ENCODE measurements at places on chromosomes 5 and 9.

DNA sequence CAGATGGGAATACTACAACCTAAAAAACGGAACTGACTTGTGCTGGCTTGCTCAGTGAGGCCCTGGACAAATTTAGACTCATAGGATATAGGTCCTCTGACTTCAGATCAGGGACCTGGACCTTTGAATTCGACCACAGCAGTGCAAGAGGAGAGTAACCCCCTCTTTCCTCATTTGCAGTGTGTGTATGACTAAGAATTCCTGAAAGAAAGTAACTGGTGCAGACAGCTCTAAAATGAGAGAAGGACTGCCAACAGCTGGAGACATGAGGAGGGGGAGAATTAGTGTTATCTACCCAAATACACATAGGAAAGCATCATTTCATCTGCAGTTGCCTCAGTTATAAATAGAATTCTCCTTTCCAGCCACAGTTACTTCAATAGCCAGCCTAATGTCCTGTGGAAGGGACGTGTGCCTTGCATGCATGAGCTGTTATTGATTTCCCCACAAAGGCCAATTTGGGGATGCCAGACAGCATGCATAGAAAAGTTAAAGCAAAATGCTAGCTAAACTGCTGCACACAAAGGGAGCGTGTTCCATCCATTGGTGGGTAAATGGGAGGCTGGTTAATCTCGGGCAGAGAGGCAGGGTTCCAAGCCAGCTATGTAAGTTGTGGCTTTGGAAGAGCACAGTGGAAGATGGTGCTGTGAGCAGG lies 442.7 kb downstream of the CDK5RAP2 start:
- no peak for DNase-seq

- no peak for DNase-seq
Measured at GRCh38 chr9:83372957-83373356, 165.2 kb downstream of the FRMD3 start.

- DNase-seq = no peak
Measured at GRCh38 chr5:125612776-125613175, 810.4 kb upstream of the GRAMD2B start.

DNA sequence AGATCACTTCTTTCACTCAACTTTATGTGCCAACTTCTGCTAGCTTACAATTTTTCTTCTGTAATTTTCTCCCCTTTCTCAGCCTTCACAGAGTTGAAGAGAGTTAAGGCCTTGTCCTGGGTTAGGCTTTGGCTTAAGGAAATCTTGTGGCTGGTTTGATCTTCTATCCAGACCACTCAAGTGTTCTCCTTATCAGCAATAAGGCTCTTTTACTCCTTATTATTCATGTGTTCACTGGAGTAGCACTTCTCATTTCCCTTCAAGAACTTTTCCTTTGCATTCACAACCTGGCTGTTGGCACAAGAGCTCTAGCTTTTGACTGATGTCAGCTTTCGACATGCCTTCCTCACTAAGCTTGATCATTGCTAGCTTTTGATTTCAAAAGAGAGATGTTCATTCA lies 86.9 kb upstream of the ALDH1B1 start:
- no peak for DNase-seq

DNA sequence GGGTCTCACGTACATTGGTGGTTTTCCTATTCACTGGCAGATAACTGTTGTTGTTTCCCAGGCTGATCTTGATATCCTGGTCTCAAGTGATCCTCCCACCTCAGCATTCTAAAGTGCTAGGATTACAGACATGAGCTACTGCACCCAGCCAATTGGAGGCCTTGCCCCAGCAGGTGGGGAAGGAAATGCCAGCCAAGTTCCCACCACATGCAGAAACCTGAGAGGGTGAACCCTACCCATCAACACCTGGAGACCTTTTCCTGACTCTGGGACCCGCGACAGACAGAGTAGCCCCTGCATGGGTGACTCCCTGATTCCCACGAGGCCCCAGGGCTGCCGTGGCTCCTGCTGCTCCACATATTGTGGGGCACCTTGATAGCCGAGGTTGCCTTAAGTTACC lies 107.7 kb downstream of the GDA start:
- DNase-seq = no peak

GRCh38 chr5:95075111-95075510 lies 209.8 kb downstream of the MCTP1 start:
- no peak for DNase-seq

- no peak for DNase-seq
Measured at GRCh38 chr5:88058625-88059024, 210.0 kb downstream of the TMEM161B start.

DNA sequence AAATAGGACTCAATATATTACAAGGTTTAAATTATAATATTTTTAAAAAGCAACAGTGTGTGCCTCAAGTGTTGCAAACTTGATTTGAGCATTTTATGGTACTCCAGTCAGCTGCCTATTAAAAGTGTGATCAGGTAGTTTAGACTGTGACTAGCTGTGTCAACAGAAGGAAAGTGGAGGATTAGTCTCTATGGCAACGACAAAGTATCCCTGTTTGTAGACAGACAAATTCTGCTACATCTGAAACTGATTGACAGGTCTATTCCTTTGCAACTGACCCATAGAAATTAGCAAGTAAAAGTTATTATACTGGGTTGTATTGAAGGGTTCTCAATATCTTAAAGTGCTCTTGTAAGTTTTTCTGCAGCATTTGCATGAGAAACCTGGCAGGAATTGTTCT lies 249.8 kb upstream of the ARRDC3 start:
- DNase-seq = no peak

DNA sequence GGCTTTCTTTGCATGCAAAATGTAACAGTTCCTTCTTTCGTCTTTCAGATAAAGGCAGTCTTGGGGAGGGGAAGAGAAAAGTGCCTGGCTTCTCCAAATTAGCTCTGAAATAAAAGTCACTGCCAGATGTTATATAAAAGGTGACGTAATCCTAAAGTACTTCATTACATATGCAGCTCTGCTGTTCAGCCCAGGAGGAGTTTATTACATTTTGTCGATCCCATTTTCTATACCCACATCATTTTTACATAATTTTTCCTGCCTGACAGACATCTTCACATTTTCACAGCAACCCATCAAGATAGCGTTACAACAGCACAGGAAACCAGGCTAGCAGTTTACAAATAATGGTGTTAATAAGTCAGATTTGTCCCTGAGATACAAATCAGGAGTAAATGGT lies 86.7 kb upstream of the SLC30A5 start:
- no peak for DNase-seq

- no peak for DNase-seq
Measured at GRCh38 chr5:133754575-133755169, 142.3 kb upstream of the FSTL4 start.

DNA sequence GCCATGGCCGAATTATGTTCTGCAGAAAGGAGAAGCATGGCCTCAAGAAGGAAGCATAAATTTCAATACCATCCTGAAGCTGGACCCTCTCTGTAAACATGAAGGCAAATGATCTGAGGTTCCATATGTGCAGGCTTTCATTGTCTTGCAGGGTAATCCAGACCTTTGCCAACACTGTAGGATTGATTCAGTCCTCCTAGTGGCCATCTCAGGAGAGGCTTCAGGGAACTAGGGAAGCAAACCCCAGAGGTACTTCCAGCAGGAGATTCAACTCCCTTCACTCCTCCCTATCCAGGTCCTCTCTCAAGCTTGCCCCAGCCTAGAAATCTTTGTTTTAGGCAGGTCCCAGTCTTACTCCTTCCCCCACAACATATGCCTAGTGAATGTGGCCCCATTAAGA lies 99.3 kb upstream of the HCN1 start:
- DNase-seq = no peak

- no peak for DNase-seq
Measured at GRCh38 chr5:22542340-22542739, 310.8 kb downstream of the CDH12 start.

DNA sequence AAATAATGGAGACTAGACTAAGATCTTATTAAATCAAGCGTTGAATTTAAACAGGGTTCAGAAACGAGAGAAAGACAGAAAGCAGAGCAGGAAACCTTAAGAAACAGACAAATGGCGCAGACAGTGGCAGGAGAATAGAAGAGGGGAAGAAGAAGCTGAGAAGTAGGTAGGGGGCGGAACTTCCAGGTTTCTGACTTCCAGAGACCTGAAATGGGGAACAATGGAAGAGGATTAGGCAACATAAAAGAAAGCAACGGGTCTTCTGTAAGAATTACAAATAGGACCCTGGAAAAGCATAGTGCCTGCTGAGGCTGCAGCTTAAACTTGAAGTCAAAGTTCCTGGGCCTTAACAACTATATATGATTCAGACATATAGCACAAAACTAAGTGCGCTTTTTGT lies 101.7 kb downstream of the BNC2 start:
- DNase-seq = no peak

GRCh38 chr5:8137941-8138550 lies 269.1 kb downstream of the MTRR start:
- DNase-seq = no peak

- DNase-seq = no peak
Measured at GRCh38 chr5:98786191-98786853, 12.9 kb downstream of the RGMB start.

DNA sequence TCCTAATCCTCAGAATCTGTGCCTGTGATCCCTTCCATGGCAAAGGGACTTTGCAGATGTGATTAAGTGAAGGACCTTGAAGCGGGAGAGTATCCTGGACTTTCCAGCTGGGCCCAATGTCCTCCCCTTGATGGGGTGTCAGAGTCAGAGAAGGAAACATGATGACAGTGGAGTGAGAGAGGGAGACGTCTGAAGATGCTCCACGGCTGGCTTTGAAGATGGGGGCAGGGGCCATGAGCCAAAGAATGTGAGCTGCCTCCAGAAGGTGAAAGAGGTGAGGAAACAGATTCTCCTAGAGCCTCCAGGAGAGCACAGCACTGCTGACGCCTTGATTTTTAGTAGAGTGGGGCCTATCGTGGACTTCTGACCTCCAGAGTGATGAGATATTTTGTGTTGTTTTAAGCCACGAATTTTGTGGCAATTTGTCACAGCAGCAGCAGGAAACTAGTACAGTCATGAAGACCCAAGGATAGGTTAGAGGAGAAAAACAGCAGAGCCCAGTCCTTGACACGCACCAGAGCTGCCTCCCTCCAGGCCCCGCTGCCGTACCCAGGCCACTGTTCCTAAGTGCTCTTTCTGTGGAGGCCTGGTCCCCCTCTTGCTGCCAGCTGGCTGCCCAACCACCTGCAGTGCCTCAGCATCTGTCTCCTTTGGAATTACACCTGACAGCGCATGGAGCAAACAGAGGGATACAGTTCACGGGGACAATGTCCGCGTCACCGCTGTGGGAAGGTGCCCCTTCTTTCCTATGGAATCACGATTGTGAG lies 78.1 kb downstream of the MACROH2A1 start:
- no peak for DNase-seq

DNA sequence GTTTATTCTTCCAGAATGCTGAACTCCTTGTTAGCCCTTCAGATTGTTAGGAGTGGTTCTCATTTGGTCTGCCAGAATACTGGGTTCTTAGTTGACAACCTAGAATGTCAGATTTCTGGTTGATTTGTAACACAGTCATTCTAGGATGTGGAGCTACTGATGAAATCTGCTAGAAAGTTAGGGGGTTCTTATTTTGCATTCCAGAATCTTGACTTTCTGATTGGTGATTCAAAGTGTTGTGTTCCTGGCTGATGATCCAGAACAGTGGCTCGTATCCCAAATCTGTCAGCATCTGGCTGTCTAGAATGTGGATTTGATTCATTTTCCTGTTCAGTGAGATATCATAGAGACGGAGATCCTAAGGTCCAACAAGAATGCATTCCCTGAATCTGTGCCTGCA lies 21.9 kb downstream of the PTGS1 start:
- no peak for DNase-seq

- DNase-seq = no peak
Measured at GRCh38 chr5:20601678-20602100, 613.7 kb upstream of the CDH18 start.

- no peak for DNase-seq
Measured at GRCh38 chr5:151717416-151717815, 30.7 kb upstream of the SPARC start.

DNA sequence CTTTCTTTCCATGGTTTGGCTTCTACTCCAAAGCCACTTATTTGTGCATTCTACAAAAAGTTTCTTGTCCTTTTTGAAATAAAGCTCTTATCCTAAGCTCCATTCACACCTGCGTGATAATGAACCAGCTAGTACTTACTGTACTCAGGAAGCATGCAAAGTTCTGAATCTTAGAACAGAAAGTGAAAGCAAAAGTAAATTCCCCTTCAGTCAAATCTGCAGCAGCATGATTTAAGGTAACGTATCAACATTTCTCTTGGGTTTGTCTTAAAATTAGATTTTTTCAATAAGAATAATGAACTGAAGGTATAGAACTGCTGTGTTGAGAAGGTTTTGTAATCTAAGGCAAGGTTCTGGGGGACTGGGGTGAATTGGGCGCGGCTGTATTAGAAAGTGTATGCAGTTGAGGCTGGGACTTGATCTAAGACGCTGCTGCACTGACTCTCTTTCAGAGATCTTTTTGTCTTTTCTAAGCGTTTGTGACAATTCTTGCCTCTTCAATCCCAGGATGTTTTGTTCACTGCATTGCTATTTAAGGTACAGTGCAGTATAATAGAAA lies at the start of gene ERAP2:
Gene ERAP2 (plus strand): TSS at position 209 of the 559 bp plus-strand sequence. CDS start 3,186 bp downstream, outside the sequence.
- DNase-seq = no peak

DNA sequence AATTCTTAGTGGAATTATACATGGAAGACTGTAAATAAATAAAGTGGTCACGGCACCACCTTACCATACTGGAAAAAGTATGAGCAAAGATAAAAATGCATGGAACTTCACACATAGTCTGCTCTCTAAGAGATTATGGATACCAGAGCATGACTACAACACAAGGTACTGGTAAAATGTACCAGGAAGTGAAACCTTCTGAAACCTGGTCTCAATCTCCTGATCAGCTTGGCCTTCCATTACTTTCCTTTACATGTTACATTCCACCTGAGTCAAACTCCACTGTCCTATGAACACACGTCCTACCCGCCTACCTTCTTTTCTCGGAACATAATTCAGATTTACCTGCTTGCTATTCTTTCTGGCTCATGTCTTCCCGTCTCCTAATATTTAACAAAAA lies 15.9 kb downstream of the PTAR1 start:
- DNase-seq = no peak

DNA sequence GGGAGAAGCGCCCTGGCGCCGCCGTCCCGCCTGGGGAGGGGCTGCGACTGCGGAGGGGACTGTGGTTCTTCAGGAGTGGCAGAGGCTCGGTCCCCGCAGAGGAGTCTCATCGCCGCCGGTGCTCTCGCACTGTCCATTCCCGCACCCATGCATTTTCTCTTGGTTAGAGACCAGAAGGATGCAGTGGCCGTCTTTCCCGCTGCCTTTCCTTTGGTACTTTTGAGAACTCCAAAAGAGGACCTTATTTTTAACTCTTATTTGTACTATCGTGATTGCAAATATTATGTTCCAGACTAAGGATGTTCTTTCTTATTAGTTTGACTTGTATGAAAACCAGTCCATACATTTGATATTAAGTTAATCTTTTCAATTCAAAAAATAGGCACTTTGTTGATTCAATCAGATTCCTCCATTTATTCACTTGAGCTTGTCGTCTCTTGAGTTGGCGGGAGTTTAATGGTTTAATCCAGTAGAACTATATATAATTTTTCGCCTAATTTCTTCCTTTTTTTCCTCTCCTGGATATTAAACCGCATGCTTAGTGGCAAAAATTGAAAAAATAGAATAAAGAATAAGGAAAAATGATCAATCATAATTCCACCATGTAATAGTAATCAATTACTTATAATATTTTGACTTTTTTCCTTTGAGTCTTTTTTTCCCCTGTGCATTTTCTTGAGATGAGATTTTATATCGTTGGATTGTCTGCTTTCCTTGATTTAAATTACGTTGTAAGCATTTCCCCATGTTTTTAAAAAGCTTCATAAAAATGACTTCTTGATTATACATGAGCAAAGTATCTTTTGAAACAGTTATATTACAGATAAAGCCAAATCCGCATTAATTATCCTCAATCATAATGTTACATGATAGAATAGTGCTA lies 861 bp downstream of the ZFYVE16 start:
- DNase-seq = no peak

Data from effector CD4-positive, alpha-beta T cell (primary cell).